Kidney capillary endothelial cell (primary cell): ENCODE measurements at places on chromosomes 16 and 17.
A peak's percentile ranks its signal among the peaks of the same experiment; 100 is the strongest.

GRCh38 chr17:81196505-81197408, 26.0 kb downstream of the CEP131 start:
- peak; percentile 51 for DNase-seq

- DNase-seq: no peak
Measured at GRCh38 chr17:74259667-74260524, 14.1 kb upstream of the DNAI2 start.

DNA sequence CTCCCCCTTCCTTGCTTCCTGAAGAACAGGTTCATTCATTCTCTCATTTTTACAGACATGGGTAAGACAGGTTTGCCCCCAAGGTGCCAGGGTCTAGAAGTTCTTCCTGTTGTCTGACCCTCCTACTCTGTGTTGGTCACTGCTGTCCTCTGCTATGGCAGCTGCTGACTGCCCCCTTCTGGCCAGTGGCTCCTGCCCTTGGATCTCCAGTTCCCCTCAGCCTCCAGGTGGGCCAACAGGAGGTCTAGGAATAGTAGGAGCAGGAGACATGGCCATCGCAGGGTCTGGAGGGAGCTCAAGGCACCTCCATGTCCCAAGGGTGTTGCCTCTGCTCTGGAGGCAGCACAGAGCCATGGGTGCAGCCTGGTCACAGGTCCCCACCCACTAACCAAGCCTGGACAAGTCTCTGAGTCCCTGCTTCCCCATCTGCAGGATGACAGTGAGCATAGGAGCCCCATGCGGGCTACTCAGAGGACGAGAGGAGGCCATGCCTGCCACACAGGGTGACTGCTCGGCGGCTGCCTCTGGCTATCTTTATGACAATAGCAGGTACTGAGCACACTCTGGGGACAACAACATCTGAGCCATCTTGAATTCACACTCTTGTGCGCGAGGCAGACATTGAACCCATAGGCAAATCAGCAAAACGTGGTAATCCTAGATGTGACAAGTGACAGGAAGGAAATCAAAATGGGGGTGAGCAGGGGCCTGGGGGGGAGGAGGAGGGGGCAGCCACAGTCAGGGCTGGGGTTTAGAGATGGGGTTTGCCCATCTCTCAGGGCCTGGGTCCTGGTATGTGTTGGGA, 27.0 kb upstream of the NXPH3 start:
- DNase-seq: peak; percentile 24

DNA sequence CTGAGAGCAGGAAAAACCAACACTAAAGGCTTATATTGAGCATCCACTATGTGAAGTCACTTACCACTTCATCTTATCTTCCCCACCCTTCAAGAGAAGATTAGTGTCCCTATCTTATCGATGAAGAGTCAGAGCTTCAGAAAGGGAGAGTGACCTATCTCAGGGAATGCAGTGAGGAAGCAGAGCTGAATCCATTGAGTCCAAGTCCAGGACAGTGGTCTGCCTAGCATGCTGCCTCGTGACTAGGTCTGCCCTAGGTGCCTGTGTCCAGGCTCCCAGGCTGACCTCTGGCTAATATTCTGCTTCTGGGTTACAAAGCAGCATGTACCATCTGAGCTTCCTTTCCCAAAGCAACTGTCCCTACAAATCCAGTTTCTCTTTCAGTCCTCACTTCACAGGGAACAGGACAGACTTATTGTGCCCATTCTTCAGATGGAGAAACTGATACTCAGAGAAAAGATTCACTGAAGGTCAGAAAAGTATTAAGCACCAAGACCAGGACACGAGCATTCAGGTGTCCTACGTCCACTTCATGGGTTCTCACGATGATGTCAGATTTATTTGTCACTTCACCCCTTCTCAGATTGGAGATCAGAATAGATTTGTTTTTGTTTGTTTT, 13.3 kb upstream of the FZD2 start:
- DNase-seq: no peak

- peak; percentile 67 for DNase-seq
Measured at GRCh38 chr17:36529121-36529520, 5.5 kb downstream of the MYO19 start.

DNA sequence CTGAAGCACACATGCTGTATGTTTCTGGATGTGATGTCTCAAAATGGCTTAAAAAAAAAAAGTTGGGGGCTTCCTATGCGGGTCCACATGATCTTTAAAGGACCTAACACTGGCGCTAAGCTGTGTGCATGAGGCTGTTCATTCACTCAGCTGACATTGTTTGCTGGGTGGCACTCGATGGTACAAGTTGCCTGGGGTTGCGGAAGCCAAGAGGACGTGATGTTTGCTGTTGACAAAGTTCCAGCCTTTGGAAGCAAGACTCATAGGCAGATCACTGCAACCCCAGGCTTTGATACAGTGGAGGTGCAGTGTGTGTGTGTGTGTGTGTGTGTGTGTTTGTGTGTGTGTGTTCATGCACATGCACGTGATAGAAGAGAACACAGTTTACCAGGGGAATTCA, 29.5 kb upstream of the DNAI2 start:
- no peak for DNase-seq

DNA sequence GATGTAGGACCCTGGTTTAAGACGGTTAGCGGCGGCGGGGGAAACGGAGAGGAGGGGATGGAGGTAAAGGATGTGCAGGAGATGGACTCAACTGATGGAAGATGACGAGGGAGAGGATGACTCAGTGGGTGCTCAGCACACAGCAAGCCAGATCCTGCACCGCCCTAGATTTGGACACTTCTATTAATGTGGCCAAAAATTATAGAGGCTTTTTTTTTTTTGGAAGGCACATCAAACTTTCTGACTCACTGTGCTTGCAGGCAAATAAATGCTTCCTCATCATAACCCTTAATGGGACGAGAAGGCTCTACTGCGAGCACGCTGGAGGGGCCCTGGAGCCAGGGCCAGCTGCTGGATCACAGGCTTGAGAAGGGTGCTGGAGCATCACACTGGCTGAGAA, 36.0 kb downstream of the RTN4RL1 start:
- no peak for DNase-seq

DNA sequence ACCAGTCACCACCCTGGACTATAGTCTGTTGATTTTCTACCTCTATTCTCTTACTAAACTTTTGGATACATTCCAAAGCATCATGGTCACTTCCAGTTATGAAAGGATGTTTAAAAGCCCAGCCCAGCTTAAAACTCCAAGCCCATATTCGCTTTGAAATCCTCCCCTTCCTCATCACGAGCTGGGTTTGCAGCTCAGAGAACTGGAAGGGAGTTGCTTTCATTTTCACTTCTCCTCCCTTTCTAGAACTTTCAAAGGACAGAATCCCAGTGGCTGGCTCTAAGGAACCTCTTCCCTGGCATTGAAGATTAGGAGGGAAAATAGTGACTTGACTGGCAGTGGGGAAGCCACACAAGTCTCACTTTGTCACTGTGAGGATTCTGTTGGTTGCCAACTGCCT, 100.1 kb upstream of the DYNLRB2 start:
- DNase-seq: no peak

DNA sequence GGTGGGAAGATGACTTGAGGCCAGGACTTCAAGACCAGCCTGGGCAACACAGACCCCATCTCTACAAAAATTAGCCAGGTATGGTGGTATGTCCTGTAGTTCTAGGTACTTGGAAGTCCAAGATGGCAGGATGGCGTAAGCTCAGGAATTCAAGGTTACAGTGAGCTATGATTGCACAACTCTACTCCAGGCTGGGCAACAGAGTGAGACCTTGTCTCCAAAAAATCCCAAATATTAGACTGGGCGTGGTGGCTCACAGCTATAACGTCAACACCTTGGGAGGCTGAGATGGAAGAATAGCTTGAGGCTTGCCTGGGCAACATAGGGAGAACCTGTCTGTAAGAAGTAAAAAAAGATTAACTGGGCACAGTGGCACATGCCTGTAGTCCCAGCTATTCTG, 30.8 kb downstream of the SUZ12 start:
- DNase-seq: no peak

DNA sequence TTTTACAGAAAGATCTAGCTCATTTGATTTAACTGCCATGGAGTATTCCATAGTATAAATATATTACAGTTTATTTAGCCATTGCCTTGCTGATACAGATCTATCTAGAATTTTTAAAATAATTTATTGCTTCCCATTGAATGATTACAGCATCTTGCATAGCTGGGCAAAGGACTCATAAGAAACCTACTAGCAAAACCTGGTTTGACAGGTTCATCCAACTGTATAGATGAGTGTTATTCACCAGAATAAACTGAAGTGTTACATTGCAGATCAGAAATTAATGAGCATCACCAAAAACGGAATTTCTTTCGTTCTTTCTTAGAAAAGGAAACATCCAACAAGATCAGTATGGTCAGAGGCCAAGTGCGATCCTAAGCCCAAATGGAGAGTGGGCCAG, 202.2 kb upstream of the CACNG5 start:
- DNase-seq: no peak

DNA sequence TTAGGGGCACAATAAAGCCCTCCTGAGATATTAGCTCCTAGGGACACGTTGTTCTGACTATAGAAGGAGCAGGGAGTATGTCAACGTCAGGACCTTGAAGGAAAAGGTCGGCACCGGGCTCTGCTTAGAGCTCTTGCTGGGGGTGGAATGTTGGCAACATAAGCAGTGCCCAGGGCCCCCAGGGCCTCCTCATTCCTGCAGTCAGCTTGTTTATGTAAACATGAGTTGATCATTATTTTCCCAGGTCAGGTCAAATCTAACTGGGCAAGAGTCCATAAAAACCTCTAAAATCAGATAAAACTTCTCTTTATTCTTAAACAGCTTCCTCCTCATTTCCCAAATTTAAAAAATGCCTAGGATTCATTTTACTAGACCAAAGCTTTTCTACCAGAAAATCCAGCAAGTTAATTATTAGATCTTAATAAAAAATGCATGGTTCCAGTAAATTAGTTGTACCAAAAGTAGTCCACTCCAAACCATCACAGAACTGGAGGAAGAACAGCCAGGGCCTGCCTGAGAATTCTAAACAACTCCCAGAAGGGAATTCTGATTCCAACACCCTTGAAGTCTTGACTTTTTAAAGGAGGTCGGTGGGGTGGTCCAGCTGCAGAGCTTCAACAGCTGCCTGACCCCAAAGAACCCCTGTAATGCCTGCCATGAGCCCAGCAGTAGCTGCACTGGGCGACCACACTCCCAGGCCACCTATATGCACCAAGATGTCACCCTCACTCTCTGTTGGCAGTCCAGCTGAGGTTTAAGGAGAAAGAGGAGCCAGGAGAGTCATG, 54.3 kb downstream of the AMFR start:
- no peak for DNase-seq
